RKO (cell line): ENCODE measurements at places on chromosomes 6 and 20.

- DNase-seq, result no peak
Measured at GRCh38 chr6:106502559-106502958, 126.7 kb downstream of the RTN4IP1 start.

DNA sequence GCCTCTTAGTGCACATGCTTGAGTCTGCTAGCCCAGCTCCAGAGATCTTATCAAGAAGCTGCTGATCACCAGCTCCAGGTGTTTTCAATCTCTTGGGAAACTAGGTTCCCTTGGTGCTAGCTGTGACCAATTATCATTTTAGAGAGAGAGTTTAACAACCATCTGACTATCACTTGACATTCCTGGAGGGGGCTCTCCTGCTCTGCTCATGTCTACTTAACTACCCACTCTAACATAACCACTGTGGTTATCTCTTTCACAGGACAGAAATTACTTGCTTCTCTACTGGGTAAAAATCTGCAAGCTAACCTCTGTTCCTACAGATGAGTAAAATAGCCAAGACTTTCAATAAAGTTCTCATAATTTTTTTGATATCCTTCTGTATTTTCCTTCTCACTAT is 823.4 kb upstream of the GJE1 start:
- no peak for DNase-seq

- DNase-seq, result no peak
Measured at GRCh38 chr6:15243910-15244619, 1.8 kb upstream of the JARID2 start.

- DNase-seq, result no peak
Measured at GRCh38 chr6:31465718-31466117, 32.2 kb upstream of the MICB start.

- peak; percentile 65 for DNase-seq
Measured at GRCh38 chr6:127690092-127690491, 113.1 kb downstream of the C6orf58 start.

- DNase-seq, result no peak
Measured at GRCh38 chr20:46176739-46177378, 58.7 kb downstream of the CD40 start.

DNA sequence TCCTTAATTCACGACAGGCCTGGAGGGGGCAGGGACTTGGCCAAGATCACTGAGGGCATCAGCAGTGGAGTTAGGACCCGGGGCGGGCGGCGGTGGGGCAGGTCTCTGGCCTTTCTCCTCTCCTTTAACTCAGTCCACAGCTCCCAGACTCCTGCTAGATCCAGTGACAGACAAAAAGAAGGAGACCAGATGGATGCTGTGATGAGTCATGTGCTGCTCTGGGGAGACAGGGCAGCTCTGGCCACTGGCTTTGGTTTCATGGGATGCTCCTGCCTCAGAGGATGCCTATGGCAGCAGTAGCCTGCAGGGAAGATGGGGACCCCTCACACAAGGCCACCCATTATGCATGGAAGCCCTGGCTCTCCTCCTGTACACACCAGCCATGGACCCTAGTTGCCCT is 20.5 kb downstream of the EPB41L1 start:
- DNase-seq, result no peak

DNA sequence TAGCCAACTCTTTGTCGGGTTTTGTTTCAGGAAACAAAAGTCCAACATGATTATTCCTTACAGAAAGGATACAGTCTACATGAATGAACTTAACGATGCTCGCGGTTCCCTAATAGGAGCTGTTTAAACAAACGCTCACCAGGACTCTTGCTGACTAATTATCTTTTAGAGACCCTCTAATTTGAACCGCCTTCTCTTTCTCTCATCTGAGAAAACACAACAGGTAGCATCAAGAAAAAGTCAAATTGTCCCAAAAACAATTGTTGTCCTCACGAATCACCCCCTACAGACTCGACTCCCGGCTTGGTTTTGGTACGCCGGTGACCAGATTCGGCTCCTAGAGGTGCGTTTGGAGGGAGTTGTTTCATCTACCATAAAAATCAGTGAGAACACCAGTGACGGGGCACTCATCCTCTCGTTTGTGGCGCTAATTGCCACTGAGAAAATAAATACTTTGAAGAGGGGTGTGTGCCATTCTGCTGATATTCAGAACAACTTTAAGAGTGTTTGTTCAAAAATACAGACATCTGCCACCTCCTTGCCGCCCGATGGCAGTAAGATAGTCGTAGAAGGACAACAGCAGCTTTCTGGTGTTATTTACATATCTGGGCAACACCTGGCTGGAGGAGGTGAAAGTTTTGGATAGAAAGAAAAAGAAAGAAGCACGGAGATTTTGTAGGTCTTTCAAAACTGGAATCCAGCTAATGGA is 1.1 kb upstream of the SIM1 start:
- DNase-seq, result no peak

- no peak for DNase-seq
Measured at GRCh38 chr6:39040080-39040673, 8.4 kb upstream of the GLP1R start.

GRCh38 chr20:59253779-59254319 is 46.6 kb upstream of the EDN3 start:
- DNase-seq, result peak; percentile 24

DNA sequence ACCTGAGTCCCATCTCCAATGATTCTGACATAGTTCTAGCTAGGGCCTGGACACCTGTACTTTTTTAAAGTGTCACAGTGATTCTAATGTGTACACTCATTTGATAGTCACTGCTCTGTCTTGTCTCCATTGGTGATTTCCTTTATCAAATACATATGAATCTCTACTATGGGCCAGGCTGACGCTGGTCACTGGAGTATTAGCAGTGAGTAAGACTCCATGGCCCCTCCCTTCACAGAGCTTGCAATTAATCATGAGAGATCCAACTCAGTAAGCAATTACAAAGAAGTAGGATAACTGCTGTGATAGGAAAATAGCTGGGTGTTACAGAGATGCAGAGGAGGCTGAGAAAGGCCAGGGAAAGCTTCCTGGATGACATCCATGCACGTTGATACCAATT is 19.3 kb upstream of the SASH1 start:
- DNase-seq, result peak; percentile 51

DNA sequence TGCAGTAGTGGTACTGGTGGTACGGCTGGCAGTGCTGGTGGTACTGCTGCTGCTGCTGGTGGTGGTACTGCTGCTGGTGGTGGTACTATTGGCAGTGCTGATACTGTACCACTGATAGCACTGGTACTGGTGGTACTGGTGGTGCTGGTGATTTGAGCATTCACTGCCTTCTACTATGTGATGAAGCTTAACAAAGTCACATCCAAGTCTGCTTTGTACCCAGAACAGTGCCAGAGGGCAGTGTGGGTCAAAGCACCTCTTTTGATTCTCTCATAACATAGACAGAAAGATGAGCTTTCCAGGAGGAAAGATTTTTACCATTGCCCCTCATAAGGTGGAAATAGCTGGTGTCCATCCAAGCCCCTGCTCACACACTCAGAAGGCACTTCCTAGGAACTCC is 48.7 kb downstream of the ANKRD6 start:
- DNase-seq, result no peak

GRCh38 chr6:140821196-140821595 is 1311.5 kb upstream of the GJE1 start:
- no peak for DNase-seq

- no peak for DNase-seq
Measured at GRCh38 chr6:157533048-157533871, 152.3 kb downstream of the ZDHHC14 start.

GRCh38 chr6:1554141-1554475 is 55.6 kb upstream of the FOXC1 start:
- no peak for DNase-seq

- DNase-seq, result no peak
Measured at GRCh38 chr6:110315869-110316398, 42.2 kb downstream of the METTL24 start.

GRCh38 chr20:56324806-56325205 is 34.0 kb upstream of the FAM210B start:
- no peak for DNase-seq

DNA sequence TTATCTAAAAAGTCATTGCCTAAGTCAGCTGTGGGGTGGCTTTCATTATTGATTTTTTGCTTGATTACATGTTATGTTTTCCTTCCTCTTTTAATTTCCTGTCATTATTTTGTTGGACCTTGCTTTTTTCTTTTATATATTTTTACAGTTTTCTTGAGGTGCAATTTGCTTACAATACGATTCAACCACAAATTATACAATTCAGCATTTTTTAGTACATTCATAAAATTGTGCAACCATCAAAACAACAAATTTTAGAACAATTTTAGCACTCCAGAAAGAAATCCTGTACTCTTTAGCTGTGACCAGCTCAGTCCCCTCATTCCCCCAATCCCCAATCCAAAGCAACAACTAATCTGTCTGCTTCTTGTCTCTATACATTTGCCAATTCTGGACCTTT is 608.9 kb downstream of the C6orf118 start:
- DNase-seq, result no peak

- no peak for DNase-seq
Measured at GRCh38 chr20:61884571-61885389, 180.9 kb downstream of the TAF4 start.

DNA sequence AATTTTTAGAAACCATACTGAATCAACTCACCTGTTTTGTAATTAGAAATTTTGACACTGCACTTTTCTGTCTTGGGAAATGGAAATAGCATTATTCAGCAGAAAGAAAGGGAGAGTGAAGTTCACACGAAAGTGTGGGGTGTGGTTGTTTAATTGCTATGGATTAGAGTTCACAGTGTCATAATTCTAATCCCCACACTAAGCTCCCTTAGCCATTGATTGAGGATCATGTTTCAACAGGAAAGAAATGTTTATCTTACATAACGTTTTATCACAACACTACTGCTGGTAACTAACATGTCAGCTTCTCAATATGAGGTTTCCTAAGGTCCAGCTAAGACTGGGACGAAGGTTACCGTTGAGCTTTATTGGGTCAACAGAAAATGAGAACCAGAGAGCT is 31.4 kb upstream of the GSTA5 start:
- no peak for DNase-seq

- DNase-seq, result no peak
Measured at GRCh38 chr6:155584006-155584405, 128.4 kb upstream of the NOX3 start.

DNA sequence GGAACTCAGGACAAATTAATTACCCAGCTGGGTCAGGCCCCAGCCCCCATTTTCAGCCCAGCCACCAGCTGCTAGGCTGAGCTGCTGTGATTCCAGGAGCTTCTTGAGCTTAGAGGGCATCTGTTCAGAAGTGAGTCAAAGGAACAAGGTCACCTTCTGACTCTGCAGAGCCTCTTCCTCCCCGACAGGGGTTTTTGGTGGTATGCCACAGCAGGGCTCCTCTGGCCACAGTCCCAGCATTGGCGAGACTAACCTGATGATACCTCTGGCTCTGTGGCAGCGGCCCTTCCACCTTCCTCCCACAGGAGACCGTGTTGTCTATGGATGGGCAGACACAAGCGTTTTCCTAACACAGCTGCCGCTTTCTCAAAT is 39.7 kb downstream of the ZC3H12D start:
- DNase-seq, result no peak

DNA sequence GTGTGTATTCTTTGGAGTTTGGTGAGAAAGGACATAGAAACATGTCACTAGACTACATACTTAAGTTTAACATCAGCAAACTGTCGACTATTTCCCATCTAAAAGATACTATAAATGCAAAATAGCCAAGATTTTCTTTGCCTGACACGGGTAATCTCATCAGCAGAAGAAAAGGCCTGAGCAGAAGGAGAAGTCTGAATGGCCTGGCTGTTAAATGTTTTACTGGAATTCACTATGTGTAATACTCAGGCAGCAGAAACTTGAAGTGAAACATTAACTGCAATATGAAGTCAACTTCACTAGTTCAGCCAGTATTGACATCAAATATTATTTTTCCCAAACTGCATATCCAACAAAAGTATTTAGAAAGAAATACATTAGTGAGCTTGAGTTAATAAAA is 6.4 kb upstream of the DSE start:
- DNase-seq, result no peak

DNA sequence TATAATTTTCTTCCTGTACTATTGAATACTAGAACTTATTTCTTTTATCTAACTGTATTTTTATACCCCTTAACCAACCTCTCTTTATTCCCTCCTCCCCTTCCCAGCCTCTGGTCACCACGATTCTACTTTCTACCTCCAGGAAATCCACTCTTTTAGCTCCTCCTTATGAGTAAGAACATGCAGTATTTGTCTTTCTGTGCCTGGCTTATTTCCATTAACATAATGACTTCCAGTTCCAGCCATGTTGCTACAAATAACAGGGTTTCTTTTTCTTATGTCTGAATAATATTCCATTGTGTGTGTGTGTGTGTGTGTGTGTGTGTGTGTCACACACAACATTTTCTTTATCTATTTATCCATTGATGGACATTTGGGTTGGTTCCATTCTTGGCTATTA is 152.3 kb upstream of the OLIG3 start:
- DNase-seq, result no peak

DNA sequence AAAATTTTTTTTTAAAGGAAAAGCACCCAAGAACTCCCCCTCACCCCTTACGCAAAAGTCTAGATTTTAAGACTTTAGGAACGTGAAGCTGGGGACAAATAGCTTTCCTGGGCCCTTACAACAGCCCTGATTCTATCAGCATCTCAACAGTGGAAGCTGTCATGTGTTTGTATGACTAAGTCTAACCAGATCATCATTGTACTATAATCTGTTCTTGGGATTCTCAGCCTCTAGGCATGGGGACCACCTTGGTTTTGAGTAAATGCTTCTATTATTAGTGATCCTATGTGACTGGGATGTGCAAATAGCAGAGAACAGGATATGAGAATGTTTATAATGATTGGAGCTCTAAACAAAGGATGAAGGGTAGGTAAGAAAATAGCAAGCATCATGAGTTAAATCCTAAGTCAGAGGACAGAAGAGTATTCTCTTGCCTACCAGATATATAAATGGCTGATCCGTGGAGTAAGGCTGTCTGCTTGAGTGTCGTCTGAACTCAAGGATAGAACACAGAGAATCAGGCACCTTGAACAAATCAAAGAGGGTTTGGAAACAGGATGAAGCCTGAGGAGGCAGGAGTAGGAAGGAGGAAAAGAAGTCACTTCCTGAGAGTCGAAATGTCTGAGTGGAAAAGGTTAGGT is 105.7 kb upstream of the FAM184A start:
- no peak for DNase-seq

DNA sequence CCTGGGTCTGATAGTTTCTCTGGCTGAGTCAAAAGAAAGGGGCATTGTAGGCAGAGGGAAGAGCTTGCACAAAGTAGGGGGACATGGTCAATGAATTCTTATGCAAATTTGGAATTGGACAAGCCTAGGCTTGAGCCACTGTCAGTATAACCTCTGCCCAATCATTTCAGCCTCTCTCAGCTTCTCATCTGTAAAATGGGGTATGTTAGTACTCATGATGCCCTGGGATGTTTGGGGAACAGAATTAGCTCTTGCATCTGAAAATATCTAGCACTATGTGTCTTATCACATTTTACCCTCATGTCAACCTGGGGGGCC is 148.6 kb downstream of the DHX35 start:
- DNase-seq, result no peak

DNA sequence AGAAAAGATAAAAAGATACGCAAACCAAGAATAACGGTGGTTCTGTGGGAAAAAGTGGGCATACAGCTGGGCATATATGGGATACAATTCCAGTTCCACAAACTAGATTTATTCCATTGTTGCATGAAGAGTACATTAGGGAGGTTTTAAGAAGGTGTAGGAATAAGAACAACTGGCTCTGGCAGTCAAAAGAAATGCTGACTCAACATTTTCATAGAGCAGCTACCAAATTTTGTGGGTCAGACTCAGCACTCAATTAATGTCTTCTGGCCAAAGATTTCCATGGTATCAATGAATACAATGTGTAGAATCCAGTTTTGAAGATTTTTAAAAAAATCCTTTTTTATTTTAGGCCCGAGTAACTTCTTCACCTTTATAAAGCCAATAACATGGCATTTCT is 40.2 kb downstream of the TP53INP2 start:
- DNase-seq, result no peak
